ENCODE measurements at places on chromosomes 6 and 20.

DNA sequence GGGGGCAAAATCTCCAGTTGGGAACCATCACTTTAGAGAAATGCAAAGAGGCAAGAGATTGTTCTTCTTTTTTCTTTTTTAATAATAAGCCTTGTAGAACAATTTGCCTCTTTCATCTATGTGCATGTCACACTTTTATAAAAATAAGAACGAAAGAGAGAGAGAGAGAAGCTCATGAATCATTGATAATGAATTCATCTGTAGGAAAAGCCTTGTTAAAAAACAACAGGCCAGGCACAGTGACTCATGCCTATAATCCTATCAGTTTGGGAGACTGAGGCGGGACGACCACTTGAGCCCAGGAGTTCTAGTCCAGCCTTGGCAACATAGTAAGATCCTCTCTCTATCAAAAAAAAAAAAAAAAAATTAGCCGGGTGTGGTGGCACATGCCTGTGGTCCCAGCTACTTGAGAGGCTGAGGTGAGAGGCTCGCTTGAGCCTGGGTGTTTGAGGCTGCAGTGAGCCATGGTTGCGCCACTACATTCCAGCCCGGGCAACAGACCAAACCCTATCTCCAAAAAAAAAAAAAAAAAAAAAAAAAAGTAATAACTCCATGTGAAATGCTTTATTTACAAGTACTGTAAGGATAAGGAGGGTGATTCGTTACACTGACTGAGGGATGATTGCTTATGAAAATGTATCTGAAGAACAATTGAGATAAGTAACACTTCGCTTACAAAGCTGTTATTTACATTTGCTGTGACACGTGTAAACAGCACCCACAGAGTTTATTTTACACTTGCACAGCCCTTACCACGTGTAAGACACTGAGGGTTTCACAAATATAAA, 6.0 kb downstream of the CCN5 start:
- no peak for DNase-seq

DNA sequence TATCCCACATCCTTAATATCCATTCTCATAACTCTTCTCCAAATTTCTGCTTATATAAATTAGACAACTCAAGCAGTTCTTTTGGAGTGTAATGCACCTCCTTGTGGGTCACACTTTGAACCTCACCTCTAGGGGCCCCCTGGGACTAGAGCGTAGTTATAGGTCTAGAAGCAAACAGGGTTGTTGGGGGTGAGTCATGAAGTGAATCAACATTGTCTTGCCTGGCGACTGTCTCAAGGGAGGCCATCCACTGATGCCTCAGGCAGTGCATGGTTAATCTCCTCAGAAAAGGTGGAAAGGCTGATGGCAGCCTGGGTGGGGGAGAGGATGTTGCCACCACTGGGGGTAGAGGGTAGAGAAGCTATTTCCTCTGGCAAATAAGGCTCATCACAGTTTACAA, 129.1 kb downstream of the TNFRSF21 start:
- no peak for DNase-seq

- DNase-seq, result no peak
These were observed 14.7 kb downstream of the CLDN20 start for GRCh38 chr6:155278319-155279049.

- no peak for DNase-seq
These were observed 52.5 kb downstream of the MMUT start for GRCh38 chr6:49410564-49410963.

DNA sequence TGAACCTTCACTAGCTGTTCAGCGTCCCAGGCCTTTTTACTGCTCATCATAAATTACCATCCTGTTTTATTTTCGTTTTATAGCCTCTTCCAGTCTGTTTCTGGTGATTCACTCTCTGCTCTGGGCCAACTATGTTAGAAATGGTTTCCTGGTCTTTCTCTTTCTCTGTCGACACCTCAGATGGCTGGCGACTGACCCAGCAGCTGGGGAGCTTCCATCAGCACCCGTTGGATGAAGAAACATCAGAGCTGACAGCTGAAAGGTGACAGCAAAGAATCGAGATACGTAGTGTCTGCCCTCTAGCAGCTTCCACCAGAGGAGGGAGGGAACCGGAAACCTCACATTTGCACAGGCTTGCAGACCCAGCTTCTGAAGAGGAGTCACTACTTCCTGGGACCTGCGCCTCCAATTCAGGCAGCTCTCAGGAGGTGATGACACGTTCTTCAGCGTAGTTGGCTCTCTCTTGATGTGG, 82.9 kb upstream of the MLN start:
- DNase-seq, result no peak

GRCh38 chr6:3259491-3259958, 778 bp downstream of the PSMG4 start:
- peak; percentile 29 for DNase-seq

DNA sequence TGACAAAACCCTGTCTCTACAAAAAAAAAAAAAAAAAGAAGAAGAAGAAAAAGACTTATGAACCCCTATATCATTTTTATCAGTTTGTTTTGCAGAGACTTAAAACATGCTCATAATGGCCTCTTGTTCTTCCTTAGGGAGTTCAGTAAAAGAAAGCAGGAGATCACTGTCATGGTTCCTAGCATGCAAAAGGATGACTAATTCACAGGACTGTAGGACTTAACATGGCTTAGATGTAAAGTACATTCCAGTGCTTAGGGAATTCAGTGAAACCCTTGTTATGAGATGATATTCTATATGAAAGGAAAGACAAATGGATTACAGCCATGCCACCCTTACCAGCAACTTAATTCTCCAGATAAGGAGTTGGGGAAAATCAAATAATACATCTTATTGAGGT, 29.5 kb downstream of the EEF1A1 start:
- DNase-seq, result no peak

GRCh38 chr20:62045529-62046285, 20.0 kb downstream of the TAF4 start:
- no peak for DNase-seq

- DNase-seq, result no peak
These were observed 1.5 kb downstream of the TBCC start for GRCh38 chr6:42744351-42744893.

DNA sequence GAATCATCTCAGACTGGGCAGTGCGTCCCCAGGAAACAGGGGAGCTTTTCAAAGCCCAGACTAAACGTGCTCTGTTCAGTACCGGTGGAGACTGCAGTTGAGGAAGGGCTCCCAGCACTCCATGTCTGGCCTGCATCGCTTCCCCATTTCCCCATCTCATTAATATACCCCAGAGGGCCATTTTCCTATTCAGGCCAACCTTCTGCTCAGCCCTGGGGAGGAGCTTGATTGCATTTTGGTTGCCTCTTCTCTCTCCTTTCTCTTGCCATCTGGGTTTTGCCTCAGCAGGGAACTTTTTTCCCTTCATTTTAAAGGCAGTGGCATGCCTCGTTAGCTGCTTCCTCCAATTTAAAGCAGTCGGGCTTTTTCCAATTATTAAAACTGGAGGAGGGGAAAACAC, 394.3 kb upstream of the SOX4 start:
- no peak for DNase-seq

GRCh38 chr20:36775196-36775595, 1.6 kb upstream of the DSN1 start:
- no peak for DNase-seq

- peak; percentile 66 for DNase-seq
These were observed 40.3 kb upstream of the BLCAP start for GRCh38 chr20:37567671-37568588.

GRCh38 chr20:38834868-38835267, 29.4 kb downstream of the PPP1R16B start:
- no peak for DNase-seq

DNA sequence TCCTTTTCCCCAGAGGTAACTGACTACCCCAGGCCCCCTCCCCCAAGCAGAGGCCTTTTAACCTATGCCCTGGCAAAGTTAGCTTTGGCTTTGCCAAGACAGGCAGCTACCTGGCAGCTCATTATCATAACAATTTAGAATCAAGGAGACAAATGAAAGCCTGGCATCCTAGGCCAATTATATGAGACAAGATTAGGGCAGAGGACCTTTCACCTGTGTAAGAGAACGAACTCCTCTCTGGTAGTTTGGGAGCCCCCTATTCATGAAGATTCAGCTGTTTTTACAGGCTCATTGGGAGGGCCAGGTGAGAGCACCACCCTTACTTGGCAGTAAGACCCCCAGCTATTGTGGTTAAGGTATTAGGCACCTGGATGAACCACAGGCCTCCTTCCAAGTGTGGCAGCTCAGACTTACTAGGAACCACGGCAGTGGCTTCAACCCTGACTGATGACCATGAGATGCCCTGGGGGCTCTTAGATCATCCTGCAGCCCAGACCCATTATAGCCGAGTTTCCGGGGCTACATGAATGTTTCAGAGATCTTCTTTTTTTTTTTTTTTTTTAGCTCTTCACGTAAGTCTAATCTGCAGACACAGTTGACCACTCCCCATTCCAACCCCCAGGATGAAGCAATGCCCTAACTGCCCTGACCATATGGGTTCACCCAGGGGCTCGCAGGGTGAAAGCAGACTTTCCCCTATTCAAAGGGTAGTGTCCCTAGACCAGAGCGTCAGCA, 56.2 kb downstream of the RAB44 start:
- peak; percentile 30 for DNase-seq

- DNase-seq, result no peak
These were observed 8.0 kb downstream of the SLC17A3 start for GRCh38 chr6:25866011-25866410.

GRCh38 chr20:57656252-57656820, 36.1 kb upstream of the ZBP1 start:
- DNase-seq, result no peak

- DNase-seq, result no peak
These were observed 95.8 kb upstream of the LY86 start for GRCh38 chr6:6492675-6493074.

DNA sequence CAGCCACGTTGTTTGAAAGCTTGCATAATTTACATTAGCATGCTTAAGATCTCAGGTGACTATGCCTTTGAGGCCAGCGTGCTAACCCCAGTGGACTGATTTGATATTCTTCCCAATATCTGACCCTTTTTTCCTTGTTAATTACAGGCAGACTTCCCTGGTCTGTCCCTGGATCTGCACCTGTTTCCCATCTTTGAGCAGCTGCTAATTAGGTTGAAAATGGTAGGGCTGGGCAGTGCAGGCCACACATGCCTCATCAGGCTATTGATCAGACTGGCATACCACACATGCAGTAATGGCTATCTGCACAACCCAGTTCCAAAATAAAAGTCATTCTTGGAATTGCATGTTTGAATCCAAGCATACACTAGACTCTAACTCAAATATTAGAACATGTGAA, 164.3 kb upstream of the TFAP2D start:
- peak; percentile 28 for DNase-seq

- DNase-seq, result no peak
These were observed 50.4 kb downstream of the YTHDF1 start for GRCh38 chr20:63165356-63166192.

DNA sequence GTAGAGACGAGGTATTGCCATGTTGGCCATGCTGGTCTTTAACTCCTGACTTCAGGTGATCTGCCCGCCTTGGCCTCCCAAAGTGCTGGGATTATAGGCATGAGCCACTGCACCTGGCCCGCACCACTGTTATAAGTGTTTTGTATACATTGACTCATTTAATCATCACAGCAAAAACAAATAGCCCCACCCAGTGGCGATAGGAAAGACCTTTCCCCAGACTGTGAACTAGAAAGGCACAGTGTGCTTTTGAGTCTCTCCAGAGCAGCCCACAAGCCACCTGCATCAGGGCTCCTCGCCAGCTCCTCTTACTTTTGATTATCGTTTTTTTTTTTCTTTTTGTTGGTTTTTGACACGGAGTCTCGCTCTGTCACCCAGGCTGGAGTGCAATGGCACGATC, 27.9 kb upstream of the ZFP64 start:
- no peak for DNase-seq
